ENCODE measurements at places on chromosomes 2 and 18.

DNA sequence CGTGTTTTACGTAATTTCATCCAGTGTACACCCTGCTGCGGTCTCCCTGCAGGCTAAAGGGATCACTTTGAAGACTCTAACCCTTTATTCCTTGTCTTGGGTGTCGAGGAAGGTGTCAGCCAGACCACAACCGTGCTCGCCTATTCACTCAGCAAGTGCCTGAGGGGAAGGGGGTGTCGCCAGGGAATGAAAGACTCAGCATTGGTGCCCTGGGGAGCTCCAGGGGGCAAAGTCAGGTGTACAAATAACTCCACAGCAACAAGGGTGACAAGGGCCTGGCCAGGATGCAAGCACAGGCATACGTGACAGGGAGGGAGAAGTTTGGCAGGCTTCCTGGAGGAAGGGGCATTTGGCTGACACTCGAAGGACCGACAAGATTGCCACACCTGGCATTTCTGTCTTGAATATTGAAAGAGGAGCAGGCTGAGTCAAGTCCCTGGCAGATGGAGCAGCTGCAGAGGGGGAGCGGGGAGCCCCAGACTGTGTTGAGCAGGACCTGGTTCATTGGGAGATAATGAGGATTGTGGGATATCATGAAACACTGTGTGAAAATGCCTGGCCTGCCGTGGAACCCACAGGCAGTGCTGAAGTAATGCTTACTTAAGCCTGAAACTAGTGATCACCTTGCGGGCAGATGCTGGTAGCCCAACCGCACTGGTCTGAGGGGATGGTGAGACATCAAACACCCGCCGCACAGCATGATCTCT is 93.9 kb downstream of the RHOB start:
- DNase-seq, result no peak

- no peak for DNase-seq
These were observed 201.1 kb downstream of the AGAP1 start for GRCh38 chr2:235694721-235695601.

GRCh38 chr2:212531499-212531898 is 7.1 kb downstream of the ERBB4 start:
- DNase-seq, result no peak

GRCh38 chr18:74153377-74153776 is 5.1 kb downstream of the TIMM21 start:
- DNase-seq, result no peak

- DNase-seq, result no peak
These were observed 21.1 kb upstream of the MALT1 start for GRCh38 chr18:58649966-58650816.

- no peak for DNase-seq
These were observed 23.3 kb downstream of the CACNB4 start for GRCh38 chr2:152075461-152076050.

- no peak for DNase-seq
These were observed 165.4 kb downstream of the MSH2 start for GRCh38 chr2:47568164-47568850.

- no peak for DNase-seq
These were observed 600.5 kb upstream of the SYT4 start for GRCh38 chr18:43877616-43878321.

DNA sequence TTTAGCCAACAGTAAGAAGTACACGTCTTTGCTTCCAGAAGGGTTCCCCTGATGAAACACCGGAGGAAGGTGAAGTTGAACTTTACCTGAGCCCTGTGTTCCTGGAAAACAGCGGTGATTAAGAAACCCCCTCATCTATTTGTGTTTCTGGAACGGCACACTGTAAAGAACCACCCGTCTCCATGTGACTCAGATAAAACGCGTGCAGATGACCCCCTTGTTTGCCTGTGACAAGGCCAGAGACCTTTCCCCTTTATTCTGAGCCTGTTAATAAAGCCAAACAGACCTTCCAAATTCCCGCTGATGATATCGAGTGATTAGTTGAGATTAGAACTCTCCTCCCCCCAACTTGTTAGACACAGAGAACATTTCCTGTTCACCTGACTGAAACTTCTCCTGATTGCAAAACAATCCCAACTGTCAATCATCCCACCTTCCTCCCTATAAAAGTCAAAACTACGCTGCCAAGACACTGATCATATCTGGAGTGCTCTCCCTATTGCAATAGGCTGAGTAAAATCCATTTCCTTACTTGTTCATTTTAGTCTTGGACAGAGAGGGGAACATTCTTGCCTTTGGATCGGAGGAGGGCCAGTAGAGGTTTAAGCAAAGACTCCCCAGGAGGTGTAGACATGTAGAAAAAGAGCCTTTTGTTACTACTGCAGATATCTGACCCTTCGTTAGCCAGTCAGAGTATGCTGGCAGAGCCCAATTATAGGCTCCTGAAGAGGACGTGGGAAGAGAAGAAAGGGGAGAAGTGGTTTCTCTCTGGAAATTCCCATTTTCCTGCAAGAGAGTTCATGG is 914 bp upstream of the IWS1 start:
- DNase-seq, result no peak

DNA sequence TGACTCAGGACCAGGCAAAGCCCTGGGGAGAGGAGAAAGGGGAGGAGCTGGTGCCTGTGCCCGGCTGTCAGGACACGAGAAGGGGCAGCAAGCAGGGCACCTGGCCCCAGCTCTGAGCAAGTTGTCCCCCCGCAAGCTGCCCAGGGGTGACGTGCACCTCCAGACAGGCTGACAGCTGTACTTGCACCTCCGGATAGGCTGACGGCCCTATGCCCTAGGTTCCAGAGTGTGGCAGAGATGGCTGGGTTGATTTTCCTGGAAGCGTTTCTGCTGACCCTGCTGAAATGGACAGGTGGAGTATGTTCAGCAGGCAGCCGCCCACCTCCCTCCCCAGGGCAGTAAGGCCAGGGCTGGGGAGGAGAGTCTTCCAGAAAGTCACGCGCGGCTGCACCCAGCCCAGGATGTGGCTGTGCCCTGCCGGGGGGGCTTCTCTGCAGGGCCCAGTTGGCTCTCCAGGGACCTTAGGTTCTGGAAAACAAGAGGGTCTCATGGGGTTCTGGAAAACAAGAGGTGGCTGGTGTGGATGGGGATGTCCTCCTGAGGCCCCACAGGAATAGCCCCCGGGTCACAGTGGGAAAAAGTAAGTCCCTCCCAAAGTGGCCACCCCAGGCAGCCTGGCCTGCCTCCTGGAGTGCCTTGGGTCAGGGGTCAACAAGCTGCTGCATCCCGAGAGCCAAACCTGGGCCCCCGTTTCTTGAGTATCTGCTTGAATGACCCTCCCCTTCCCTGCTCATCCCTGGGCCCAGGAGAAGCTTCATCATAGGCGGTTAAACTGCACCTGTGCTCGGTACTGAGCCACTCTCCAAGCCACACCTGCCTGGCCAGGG is 71.4 kb upstream of the OTOS start:
- DNase-seq, result no peak

DNA sequence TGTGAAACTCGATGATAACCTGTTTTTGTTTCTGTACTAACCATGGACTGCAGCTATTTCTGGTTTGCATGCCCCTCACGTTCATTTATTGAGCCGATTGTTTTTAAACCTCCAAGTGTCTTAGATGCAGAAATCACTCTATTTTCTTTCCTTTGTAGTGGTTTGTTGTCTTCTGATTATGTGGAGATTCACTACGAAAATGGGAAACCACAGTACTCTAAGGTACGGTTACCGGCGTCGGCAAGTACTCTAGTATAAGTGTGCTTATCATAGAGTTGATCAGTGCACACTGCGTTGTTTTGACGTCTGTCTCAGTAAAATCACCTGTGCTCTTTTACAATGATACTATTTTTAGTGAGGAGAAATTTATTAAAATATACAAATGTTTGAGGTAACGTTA is 87.4 kb downstream of the ADAM23 start:
- DNase-seq, result no peak

DNA sequence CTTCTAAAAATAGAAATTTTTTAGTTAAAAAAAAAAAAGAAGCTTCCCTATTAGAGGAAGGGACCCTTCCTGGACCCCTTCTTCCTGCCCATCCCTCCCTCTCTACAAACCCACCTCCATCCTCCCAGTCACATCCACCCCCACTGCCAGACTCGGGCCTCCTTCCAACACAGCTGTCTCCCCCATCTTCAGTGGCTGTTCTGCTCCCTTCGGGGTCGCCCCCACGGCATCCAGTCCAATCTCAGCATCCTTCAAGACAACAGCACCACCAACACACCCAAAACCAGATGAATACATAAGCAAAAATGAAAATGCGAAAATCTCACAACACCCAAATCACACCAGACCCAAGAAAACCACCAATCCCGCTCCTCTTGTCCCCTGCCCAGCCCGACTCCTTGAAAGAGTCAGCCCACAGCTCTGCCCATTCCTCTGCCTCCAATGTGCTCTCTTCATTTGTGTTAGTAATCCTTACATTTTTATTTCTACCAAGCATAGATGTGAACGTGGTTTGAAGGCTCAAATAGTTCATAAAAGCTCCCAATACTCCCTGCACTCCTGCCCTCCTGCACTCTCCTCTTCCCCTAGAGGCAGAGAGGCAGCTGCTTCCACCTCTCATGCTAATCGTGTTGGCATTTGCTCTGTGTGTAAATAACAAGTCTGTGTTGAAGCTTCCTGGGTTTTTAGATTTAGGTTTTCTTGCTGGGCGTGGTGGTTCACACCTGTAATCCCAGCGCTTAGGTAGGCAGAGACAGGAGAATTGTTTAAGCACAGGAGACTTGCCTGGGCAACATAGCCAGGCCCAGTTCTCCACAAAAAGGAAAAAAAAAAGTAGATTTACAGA is 37.0 kb downstream of the MAL start:
- DNase-seq, result no peak

DNA sequence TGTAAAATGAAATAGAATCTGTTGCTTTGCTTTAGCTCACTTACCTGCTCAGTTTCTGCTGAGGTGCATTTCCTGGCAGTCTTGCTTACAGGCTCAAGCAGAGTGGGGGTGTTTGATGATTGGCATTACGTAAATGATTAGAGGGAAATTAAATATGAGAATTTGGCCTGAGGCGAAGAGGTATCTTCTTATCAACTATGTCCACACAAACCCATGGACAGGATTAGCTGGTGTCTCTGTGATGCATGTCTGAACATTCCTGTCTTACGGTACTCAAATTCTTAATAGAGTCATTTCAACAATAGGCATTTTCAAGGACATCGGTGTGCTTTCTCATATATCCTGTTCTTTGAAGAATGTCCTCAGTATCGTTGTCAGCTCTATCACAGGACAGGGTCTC is 102.1 kb downstream of the PRPF40A start:
- no peak for DNase-seq

DNA sequence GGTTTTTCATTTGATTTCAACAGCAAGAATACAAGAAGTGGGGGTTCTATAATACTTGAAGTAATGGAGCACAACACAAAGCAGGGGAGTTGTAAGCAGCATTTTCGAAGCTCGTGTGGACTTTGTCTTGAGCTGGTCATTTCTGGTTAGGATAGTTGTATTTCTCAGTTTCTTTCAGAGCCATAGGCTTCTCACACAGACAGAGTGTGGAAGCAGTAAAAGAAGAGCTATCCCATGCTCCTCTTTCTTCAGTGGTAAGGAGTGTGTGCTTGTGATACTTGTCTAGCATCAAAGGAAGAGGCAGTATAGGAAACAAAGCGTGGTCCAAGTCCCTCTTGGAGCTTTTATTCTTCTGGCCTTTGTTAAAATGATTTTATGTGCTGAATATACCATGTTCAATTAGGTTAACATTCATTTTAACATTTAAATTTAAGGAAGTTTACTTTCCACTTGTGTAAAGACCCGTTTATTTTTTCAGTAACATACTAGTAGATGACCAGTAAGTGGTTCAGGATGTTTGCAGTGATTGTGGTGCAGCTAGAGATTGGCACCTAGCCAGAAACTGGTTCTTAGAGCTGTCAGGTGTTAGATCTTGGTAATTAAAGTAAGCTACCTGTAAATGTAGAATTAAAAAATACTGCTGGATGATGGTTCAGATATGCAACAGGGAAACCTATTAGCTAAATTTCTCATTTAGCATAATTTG is 14.6 kb downstream of the CCNYL1 start:
- no peak for DNase-seq

- DNase-seq, result no peak
These were observed 171.2 kb downstream of the ACOXL start for GRCh38 chr2:110903548-110903947.

- no peak for DNase-seq
These were observed 106.4 kb upstream of the SMIM21 start for GRCh38 chr18:75533950-75534349.

DNA sequence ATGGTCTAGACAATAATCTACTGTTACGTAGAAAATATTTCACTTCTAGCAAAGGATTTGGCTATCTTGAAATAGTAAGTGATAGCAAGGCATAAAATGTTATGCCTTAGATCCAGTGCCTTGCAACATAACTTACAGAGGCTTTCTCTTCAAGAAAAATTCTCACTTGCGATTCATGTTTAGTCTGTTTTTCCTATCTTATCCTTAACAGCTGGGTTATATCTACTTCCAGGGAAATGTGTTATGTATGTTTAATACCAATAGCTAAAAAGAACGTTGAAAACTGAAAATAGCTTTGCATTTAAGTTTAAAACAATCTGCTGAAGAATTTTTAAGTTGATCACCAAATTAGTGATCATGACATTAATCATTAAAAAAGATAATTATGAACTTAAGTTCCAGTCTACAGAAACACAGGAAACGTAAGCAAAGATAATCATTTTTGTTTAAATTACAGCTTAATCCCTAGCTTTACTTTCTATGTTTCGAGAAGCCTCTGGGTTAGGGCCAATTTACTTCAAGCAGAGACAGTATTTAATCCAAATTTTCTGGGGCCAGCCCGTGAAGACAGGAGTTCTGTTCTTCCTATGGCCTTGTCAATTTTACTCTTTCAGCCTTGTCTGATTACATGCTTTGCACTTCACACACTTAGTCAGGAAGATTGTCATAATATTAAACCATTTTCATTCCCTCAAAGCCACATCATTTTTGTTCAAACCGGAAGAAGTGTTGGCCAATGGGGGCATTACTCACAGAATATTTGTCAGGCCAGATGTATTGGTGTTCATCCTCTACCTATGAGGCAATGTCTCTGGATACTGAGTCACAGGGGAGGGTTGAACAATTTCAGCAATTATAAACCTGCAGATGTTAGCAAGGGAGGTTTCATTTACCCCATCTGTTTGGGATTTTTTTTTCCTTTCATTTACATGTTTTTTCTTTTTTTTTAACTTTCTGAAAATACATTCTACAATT is 1132.9 kb upstream of the ZEB2 start:
- DNase-seq, result no peak

GRCh38 chr18:74314759-74315463 is 728 bp upstream of the C18orf63 start:
- DNase-seq, result no peak

- no peak for DNase-seq
These were observed 34.8 kb downstream of the GPATCH11 start for GRCh38 chr2:37119157-37119556.

DNA sequence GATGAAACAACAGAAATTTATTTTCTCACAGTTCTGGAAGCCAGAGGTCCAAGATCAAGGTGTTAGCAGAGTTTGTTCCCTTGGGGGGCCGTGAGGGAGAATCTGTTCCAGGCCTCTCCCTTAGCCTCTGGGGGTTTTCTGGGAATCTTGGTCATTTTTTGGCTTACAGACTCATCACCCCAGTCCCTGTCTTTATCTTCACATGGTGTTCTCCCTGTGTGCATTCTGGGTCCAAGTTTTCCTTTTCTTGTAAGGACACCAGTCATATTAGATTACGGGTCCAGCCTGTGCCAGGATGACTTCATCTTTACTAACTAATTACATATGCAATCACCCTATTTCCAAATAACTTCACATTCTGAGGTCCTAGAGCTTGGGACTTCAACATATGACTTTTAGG is 292.5 kb upstream of the TRIB2 start:
- no peak for DNase-seq
